ENCODE measurements at places on chromosomes 1 and 21.

DNA sequence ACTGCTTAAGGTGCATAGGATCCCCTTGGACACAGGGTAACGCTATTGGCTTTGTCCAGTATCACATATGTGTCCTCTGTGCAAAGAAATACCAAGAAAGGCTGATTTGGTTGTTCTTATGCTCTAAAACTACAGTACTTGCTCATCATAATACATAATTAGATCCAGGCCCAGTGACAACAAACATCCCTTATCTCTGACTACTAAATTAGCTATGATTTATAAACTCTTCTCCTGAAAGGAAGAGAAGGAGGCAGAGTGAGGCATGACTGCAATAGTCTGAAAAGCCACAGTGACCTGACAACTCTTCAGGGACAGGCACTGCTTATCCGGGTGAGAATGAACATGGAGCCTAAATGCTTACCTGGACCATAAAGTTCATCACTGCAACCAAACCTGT lies 30.7 kb downstream of the MGST3 start:
- DNase-seq, result no peak

DNA sequence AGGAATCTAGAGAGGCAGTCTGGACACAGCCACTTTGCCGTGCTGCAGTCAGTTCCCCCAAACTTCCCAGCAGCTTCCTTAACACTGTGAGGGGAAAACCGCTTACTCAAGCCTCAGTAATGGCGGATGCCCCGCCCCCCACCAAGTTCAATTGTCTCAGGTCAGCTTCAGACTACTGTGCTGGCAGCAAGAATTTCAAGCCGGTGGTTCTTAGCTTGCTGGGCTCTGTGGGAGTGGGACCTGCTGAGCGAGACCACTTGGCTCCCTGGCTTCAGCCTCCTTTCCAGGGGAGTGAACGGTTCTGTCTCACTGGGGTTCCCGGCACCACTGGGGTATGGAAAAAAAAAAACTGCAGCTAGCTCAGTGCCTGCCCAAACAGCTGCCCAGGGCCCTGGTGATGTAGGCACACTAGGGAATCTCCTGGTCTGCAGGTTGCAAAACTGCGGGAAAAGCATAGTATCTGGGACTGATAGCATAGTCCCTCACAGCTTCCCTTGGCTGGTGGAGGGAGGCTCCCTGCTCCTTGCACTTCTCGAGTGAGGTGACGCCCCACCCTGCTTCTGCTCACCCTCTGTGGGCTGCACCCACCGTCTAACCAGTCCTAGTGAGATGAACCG lies 23.7 kb upstream of the HFM1 start:
- no peak for DNase-seq

DNA sequence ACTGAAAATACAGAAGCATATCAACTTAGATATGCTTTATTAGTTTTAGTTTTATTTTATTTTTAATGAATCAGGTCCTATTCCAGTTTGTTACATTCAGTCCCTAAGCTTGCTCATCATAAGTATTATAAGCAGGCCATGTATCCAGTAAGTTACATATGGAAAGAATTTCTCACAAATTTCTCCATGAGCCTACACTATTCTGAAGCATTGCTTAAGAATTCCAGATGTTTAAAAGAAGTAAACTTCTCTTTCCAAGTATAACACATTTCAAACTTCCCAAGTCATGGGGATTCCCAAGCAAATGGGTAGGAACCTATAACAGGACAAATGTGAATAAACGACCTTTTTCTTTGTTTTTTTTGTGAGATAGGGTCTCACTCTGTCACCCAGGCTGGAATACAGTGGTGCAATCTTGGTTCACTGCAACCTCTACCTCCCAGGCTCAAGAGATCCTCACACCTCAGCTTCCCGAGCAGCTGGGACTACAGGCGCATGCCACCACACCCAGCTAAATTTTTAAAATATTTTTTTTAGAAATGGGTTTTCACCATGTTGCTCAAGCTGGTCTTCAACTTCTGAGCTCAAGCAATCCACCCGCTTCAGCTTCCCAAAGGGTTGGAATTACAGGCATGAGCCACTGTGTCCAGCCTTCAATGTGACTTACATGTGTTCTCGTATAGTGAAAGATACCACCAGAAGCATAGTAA lies 39.0 kb downstream of the ST7L start:
- no peak for DNase-seq

DNA sequence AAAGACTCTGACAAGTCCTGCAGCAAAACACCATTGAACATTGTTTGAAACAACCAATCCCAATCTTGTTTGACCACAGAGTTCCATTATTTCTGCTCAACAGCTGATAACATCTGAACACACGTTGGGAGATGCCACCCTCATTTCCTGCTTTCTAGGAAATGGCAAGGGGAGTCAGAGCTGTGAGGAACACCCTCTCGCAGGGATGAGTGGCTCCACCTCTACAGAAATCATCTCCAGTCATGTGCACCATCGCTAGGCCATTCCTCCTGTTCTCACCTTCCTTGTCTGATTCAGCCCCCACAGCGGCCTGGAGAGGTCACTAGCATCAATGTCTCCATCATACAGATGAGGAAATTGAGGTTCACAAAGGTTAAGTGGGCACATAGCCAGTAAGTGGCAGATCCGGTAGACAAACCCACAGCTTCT lies 22.4 kb upstream of the RUNX3 start:
- no peak for DNase-seq

DNA sequence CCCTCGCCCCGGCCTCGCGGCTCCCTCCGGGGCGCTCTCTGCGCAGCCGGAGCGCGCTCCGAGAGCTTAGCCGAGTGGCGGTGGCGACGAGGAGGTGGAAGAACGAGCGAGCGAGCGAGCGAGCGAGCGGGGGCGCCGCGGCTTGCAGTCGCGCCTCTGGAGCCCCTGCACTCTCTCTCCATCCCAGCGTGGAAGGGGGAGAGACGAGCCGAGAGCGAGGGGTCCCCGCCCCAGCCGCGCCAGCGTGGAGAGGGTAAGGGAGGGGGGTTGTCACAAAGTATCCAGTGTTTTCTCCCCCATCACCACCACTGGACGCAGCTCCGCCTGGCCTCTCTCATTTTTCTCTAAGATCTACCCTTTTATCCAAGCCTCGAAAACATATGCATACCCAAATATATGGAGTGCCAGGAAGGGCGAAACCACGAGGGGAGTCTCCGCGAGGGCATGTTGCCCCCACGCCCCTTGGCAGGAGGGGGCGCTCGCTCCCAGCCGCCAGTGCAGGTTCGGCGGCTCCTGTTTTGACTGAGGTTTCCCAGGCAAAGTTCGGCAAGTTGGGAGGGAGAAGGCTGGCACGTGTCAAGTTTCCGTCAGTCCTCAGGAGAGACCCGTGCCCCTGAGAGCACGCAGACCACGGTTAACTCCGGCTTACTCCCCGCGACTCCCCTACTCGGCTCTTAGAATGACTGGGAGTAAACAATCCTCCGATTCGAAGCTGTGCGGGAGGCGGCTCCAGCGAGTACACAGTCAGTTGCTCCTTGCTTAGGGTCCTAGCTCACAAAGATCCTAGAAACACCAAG lies 569 bp upstream of the DAB1 start:
- DNase-seq, result no peak

- DNase-seq, result no peak
Observed at GRCh38 chr1:165235155-165235776, 121.2 kb downstream of the LMX1A start.

GRCh38 chr1:54088385-54088784 lies 35.0 kb downstream of the TCEANC2 start:
- DNase-seq, result no peak

- no peak for DNase-seq
Observed at GRCh38 chr1:53107090-53107489, 35.3 kb downstream of the SLC1A7 start.

GRCh38 chr1:11057477-11057876 lies 2.3 kb downstream of the SRM start:
- DNase-seq, result no peak

DNA sequence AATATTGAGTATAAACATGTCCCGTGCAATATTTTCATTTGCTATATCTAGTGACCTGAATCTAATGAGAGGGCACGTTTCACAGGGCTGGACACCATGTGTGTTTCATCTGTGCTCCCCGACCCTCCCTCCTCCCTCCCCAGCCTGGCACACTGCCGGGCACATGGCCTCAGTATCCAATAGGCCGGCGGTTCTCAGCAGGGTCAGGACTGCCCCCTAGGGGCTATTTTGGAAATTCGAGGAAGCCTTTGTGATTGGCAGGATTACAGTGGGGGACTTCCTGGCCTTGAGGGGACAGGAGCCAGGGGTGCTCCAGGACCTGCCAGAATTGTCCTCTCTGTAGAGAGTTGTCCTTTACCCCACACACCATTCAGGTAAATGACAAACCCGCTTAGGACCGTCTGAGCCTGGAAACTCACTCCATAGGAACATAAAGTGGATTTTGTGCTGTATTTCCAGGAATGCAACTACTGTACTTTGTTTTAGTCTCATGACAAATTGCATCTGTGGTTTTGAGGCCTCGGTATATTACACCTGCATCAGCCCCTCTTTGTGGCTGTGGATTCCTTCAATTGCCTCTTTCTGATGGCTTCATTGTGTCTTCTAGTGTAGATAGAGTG lies 109.5 kb upstream of the SIM2 start:
- no peak for DNase-seq

DNA sequence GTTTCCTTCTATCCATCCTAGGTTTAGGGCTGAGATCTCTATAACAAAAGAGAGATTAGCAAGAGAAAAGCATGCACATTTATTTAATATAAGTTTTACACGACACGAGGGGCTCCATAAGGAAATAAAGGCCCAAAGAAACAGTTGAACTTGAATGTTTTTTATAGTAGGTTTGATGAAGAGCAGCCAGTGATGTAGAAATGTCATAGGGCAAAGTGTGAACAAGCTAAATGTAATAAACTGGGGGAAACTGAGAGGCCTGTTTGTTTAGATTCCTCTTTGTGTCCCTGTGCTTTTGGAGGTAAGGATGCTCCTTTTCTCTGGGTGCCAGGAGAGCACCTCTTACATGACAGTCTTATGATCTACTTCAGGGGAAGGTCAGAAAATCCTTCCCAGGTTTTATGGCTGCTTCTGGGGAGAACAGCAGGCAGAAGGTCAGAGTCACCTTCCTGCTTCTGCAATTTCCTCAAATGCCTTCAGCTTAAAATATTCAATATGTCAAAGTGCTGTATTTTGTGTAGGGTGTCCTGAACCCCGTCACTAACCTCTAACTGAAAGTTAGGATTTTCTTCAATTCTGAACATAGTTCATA lies 9.5 kb upstream of the HORMAD1 start:
- DNase-seq, result no peak

GRCh38 chr1:981491-981954 lies 370 bp downstream of the PERM1 start:
- no peak for DNase-seq

DNA sequence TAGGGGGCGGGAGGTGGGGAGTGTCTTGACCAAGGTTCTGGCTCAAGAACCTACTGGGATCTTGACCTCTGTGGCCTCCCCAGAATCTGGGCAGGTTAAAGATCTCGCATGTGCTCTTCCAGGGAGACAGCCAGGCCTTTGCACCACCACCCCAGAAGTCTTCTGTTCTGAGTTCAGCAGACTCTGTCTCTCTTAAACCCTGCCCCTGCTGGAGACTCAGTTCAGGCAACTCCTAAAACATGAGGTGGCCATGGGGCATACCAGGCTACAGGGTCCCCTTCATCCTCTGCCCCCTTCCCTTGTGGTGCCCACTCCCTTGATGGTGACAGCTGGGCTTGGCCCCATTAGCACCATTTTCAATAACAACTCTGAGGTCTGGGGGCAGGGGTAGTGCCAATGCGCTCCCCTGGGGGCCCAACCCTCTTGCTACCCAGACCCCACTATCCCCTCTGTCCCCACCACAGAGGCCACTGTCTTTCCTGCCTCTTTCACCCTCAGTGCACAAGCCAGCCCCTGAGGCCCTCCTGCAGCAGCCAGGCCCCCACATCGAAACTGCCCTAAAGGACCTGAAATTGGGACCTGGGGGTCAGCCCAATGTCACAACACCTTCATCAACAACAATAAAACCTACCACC lies 132.7 kb upstream of the RUNX3 start:
- no peak for DNase-seq

All from stimulated activated CD8-positive, alpha-beta memory T cell treated with anti-CD3 and anti-CD28 coated beads, Interleukin-12 subunit alpha, Interleukin-12 subunit beta, amount 100 ng/mL, for 1 hour (primary cell).